ENCODE measurements at places on chromosomes 2 and 18.

DNA sequence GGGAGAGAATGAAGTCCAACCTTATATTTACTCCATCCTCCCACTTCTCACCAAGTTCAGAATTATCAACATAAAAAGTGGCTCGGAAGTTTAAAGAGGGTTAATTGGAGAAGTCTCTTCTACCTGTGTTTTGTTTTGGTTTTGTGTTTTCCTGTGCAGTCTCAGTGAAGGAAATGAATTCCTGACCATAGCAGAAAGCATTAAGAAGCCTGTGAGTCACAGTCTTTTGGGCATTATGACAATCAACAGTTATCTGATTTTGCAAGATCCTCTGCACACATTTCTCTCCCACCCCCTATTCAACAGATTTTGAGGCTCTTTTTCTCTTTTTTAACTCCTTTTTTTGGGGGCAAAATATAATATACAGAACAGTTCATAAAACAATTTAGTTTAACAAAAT lies 8.6 kb upstream of the RPL37A start:
- peak; percentile 58 for DNase-seq

- no peak for DNase-seq
Measured at GRCh38 chr2:227504700-227505099, 32.7 kb downstream of the AGFG1 start.

DNA sequence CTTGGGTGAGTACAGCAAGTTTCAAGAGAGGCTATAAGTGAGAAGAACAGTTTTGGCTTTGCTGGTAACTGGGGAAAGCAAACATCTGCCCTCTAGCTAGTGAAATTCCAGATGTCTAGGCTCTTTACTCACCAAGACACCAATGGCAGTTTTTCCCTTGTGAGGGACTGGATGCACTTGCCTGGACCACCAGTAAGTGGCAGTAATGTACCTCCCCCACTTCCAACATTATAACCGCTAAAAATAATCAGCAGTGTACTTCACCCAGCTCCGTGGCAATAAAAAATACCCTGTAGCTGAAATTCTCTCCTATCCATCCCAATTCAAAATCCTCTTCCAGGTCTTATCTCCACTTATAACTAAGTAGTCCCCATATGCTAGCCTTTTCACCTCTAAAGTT lies 383.9 kb downstream of the ARHGAP15 start:
- DNase-seq: peak; percentile 74

GRCh38 chr2:229417916-229418315 lies 146.8 kb upstream of the PID1 start:
- DNase-seq: no peak

GRCh38 chr18:60130284-60130683 lies 230.5 kb downstream of the PMAIP1 start:
- no peak for DNase-seq

DNA sequence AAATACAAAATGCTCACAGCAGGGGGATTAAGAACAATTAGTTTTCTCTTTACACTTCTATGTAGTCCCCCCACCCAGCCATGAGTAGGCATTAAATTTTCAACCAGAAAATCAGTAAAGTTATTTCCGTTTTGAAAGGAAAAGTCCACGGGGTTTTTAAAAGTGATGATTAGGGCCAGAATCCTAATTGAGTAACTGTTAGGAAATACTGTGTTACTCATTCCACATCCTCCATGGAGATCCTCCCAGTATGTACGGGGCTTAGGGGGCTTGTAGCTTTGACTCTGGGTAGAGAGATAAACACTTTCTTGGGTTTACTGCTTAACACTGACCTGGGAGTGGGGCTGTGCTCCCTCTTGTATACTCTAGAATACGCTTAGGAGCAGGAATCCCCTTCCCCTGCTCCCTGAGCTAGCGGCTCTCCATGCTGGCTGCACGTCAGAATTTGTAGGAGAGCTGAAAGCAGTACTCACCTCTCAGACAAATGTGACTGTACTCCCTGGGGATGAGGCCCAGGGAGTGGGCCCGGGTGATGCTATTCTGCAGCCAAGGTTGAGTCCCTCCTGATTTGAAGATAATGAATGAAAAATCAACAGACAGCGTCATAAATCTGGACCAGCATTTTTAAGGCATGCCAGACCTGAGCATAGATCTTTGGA lies 100.5 kb downstream of the SLC4A3 start:
- DNase-seq: peak; percentile 48

GRCh38 chr2:155190342-155190741 lies 491.8 kb downstream of the KCNJ3 start:
- DNase-seq: no peak

- no peak for DNase-seq
Measured at GRCh38 chr2:72759755-72760154, 66.1 kb downstream of the EXOC6B start.
